Activated T-helper 9 cell treated with anti-CD3 and anti-CD28 coated beads, Interleukin-2, amount 50 U/mL, for 16 hours (primary cell): ENCODE measurements at places on chromosomes 7 and 10.

DNA sequence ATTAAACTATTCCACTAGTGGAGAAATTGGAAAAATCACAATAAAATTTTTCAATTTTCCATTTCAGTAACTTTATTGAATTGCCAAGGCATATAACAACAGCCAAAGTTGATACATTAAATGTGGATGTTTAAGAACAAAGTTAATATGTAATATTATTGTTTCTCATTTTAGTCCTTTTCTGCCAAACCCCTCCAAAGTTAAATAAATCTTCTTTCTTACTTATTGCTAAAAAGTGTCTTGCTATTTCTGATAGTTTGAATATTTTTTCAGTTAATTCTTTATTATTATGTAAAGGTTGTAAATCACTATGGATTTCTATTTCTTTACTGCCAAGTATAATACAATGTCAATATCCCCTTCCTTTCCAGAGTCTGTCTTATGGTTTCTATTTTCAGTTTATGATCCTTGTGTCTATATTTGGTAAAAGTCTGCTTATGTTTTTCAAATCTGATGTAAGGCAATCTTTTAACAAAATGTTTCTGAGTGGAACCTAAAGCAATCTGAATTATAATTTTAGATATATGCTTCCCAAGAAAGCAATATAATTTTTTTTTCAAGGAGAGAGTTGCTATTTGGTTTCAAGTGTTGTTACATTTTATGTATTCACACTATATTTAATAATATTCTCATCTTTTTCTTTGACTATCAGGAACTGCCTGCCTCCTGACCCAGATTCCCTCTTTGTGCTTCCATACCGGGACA, 80.3 kb upstream of the RHOBTB1 start:
- no peak for DNase-seq

- no peak for DNase-seq
Observed at GRCh38 chr10:4088354-4089066, 303.5 kb upstream of the KLF6 start.

DNA sequence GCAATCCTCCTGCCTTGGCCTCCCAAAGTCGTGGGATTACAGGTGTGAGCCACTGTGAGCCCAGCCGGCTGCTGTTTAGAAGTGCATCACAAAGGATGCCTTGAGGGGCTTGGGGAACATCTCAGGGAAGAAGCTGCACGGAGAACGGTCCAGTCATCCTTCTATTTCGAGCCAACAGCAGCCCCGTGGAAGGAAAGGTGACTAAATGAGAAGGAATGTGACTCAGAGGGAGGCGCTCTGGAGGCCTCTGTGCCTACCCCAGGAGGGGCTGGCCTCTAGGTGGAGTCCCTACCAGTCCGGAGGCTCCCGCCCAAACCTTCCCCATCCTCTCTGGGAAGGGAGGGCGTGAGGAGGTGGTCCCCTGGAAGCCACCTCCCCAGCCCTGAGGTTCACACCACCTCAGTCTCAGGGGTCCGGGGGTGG, 76.2 kb downstream of the CTBP2 start:
- DNase-seq: no peak

DNA sequence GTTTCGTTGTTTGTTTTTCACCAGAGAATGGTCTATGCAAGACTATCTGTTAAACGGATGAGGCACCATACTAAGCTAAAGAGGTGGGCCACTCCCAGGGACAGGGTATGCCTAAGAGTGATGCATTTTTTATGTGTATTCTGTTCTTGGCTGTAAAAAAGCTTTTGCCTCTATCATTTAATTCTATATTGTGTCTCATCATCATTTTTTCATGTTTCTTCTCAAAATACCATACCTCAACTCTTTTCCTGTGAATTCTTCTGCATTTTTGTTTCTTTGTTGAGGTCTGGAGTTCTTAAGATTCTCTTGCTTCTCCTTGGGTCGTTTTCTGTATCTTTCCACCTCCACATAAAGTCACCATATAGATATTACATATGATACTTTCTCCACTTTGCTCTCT, 357.4 kb downstream of the GPR158 start:
- no peak for DNase-seq

- no peak for DNase-seq
Observed at GRCh38 chr7:79320741-79321473, 132.6 kb downstream of the MAGI2 start.

GRCh38 chr10:34407324-34407805, 407.7 kb downstream of the PARD3 start:
- DNase-seq: no peak

GRCh38 chr7:142960955-142961512, 1.1 kb downstream of the KEL start:
- DNase-seq: no peak

DNA sequence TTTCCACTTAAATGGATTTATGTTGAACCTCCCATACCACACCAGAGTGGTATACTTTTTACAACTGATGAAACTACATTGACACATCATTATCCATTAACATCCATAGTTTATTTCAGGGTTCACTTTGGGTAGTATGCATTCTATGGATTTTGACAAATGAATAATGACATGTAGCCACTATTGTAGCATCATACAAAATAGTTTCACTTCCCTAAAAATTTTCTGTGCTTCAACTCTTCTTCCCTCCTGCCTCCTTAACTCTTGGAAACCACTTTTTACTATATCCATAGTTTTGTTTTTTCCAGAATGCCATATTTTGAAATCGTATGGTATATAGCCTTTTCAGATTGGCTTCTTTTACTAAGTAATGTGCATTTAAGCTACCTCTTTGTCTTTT, 199.5 kb upstream of the TMEM196 start:
- no peak for DNase-seq

GRCh38 chr10:91785830-91786229, 12.4 kb upstream of the TNKS2 start:
- DNase-seq: no peak

GRCh38 chr10:110808615-110809014, 63.1 kb upstream of the PDCD4 start:
- DNase-seq: no peak

- no peak for DNase-seq
Observed at GRCh38 chr7:33973231-33974015, 68.1 kb downstream of the BMPER start.

GRCh38 chr7:114997487-114998404, 75.9 kb downstream of the MDFIC start:
- no peak for DNase-seq

- DNase-seq: no peak
Observed at GRCh38 chr7:28165961-28166955, 14.3 kb downstream of the JAZF1 start.
